Left kidney (tissue), 8 donors: ENCODE measurements at places on chromosomes 3 and 15. TPM values are rescaled to one million over a fixed set of nuclear protein-coding genes. Genes with fewer than 3 reads are reported as not detected.

- no peak for DNase-seq
Measured at GRCh38 chr3:94423578-94423977, 360.7 kb downstream of the NSUN3 start.

- no peak for DNase-seq
Measured at GRCh38 chr3:127420829-127421228, 133.0 kb upstream of the PRR20G start.

DNA sequence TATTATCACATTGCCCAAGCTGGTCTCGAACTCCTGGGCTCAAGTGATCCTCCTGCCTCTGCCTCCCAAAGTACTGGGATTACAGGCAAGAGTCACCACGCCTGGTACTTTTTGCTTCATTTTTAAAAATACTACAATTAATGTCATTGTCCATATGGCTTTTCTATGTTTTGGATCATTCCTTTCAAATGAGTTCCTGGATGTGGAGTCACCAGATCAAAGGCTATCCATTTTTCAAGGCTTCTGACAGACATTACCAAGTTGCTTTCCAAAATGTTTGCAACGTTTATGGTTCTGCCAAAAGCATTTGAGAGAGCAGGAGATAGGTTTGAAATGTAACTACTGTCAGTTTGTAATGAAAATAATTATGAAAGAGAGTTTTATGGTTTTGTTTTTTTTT lies 34.2 kb upstream of the BCL2L10 start:
- DNase-seq: no peak

DNA sequence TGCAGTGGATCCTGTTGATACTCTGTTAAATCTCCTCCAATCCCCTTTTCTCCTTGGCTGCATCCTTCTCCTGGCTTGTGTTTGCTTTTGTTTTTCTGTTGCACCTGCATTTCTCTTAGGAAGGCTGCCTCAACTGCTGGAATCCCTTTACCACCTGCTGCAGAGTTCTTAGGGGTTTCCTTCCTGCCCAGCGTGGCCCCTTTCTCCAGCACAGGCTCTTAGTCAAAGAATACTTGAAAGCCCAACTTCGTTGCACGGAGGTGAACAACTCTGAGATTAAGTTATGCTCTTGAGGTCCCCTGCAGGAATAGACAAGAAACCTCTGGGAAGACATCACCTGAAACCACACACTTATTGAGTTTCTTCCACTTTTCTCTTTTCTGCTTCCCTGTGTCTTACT lies 121.6 kb upstream of the GRM7 start:
- no peak for DNase-seq

Gene TAGLN3
- polyA plus RNA-seq: 2.3 TPM

- DNase-seq: no peak
Measured at GRCh38 chr3:177041021-177041729, 156.1 kb downstream of the TBL1XR1 start.
